ENCODE measurements at places on chromosomes 13 and 19. TPM values are rescaled to one million over a fixed set of nuclear protein-coding genes. Genes with fewer than 3 reads are reported as not detected.

- no peaks in the 10 kb centered on the region for H3K36me3 ChIP-seq
- DNase-seq, result no peak
- H3K4me3 ChIP-seq, result no peak overlapping the region
- no peaks in the 10 kb centered on the region for H3K27me3 ChIP-seq
- no peak overlapping the region for H3K27ac ChIP-seq
- no peaks in the 10 kb centered on the region for H3K4me1 ChIP-seq
These were observed 38.6 kb downstream of the LIG4 start for GRCh38 chr13:108176685-108177274.

DNA sequence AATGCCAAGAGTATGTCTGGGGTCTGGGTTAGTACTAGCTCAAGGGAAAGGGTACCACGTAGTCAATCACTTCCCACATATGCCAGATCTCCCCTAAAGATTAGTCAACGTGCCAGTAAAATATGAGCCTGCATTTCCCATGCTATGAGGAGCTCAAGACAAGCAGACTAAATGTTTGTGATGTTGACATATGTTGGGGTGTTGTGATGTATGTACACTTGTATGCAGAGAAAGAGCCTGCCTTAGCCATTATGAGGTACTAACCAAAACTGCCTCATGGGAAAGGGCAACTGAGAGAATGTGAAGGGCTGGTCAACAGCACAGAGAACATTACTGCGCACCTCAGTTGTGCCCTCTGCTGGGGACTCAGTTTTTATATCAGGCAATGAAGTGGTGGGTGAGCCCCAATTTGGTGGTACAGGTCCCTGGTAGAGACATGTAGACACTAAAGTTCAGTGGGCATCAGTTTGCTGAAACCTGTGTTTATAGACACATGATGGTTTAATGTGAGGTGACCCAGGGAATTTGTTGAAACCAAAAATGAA lies 287.0 kb downstream of the DCT start:
- no peak overlapping the region for H3K4me3 ChIP-seq
- no peaks in the 10 kb centered on the region for H3K4me1 ChIP-seq
- no peak overlapping the region for H3K27ac ChIP-seq
- H3K27me3 ChIP-seq, result no peaks in the 10 kb centered on the region

DNA sequence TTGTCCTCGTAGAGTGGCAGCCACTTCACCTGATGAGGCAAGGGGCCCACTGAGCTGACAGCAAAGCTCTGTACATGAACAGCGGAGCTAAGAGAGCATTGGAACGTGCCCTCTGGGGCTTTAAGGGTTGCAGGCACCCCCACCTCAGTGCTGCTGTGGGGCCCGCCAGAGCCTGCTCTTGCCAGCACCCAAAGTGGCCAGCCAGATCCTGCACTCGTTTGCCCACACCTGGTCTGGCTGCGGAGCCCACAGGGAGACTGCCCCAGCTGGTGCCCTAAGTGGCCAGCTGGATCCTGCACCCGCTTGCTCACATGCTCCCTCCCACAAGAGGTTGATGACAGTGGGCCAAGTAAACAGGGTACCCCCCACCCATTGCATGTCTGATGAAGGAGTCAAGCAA lies 783.4 kb upstream of the MIR17HG start:
- no peaks in the 10 kb centered on the region for H3K4me1 ChIP-seq
- no peaks in the 10 kb centered on the region for H3K27me3 ChIP-seq
- H3K4me3 ChIP-seq, result no peak overlapping the region
- H3K36me3 ChIP-seq, result no peaks in the 10 kb centered on the region

DNA sequence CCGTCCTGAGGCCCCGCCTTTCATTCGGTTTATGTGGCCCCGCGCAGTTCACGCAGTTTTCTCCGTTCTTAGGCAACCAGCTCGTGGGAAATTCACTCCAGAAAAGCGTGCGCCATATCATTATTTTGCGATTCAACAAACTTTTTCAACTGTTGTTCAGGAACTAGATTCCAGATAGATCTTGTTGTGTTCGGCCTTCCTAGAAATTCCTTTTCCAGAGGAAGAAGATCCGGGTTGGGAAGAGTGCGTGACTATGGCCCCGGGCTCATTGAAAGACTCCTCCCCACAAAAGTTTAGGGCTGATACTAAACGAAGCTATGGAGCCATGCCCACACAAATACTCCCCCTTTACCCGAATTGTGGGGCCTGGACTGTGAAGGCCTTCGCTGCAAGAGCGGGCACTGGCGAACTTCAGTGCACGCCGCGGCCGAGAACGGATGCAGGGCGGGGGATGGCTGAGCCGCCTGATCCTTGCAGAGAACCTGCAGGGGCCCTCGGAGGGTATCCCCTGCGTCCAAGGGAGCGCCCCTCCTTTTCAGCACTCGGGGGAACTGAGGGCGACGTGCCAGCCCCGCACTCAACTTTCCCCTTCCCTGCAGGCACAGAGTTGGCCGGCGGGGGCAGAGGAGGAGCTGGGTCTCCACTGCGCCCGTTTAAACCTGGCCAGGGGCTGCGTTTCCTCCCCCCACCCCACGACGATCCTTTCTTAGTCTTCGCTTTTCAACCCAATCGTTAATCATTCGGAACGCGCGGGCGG lies 904 bp upstream of the SOX1 start:
- no peaks in the 10 kb centered on the region for H3K36me3 ChIP-seq
- H3K27me3 ChIP-seq, result peaks cover 62% of the 10 kb centered on the region
- no peak for DNase-seq
- H3K27ac ChIP-seq, result no peak overlapping the region
- peak overlapping the region; percentile 23 for H3K4me3 ChIP-seq

DNA sequence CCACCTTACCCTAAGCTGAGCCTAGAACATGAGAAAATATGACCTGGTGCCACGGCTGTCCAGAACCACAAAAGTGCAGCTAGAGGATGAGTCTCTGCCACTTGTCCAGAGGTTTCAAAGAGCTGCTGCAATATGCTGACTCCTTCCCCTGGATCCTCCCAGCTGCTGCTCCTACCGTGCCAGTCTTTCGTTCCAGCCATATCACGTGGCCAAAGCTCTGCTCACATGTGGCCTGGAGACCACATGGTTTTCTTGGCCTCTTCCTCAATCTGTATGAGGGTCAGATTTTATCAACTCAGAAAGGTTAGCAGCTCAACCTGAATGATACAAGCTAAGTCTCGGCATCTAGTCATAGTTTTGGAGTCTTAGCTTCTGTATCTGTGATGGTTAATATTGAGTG lies 3.2 kb upstream of the SACS start:
- no peak overlapping the region for H3K27ac ChIP-seq
- H3K36me3 ChIP-seq, result no peaks in the 10 kb centered on the region
- peaks cover 18% of the 10 kb centered on the region for H3K4me1 ChIP-seq
- no peak overlapping the region for H3K4me3 ChIP-seq
- no peak for DNase-seq

Gene LILRB2
- total RNA-seq, result 1.1 TPM

- H3K27me3 ChIP-seq, result no peaks in the 10 kb centered on the region
- H3K36me3 ChIP-seq, result peaks cover 16% of the 10 kb centered on the region
- DNase-seq, result no peak
- no peaks in the 10 kb centered on the region for H3K4me1 ChIP-seq
- no peak overlapping the region for H3K27ac ChIP-seq
- H3K4me3 ChIP-seq, result no peak overlapping the region
These were observed 49.9 kb downstream of the SMAD9 start for GRCh38 chr13:36870050-36870692.

Gene CEACAM4
- 0.67 TPM for total RNA-seq

Gene ERICH4
- not detected for total RNA-seq

DNA sequence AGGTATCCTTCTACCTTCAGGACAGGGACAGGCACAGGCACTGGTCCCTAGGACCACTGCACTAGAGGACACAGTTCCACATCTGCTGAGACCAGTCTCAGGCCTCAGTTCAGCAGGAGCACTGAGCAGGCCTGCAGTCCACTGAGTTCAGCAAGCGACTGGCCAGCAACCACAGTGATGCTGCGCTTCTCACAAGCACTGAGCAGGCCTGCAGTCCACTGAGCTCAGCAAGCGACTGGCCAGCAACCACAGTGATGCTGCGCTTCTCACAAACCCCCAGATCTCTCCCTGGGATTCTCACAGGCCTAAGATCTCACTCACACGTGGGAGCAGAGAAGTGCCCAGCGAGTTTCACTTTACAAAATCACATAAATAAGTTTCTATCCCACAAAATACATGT lies 140.6 kb downstream of the IRS2 start:
- H3K36me3 ChIP-seq, result no peaks in the 10 kb centered on the region
- no peak overlapping the region for H3K27ac ChIP-seq
- no peaks in the 10 kb centered on the region for H3K4me1 ChIP-seq
- H3K4me3 ChIP-seq, result no peak overlapping the region
- DNase-seq, result no peak

- peaks cover 2% of the 10 kb centered on the region for H3K4me1 ChIP-seq
- H3K27me3 ChIP-seq, result no peaks in the 10 kb centered on the region
- H3K27ac ChIP-seq, result no peak overlapping the region
- no peak for DNase-seq
These were observed 5.8 kb downstream of the SLC39A3 start for GRCh38 chr19:2733930-2734588.

All from right atrium auricular region (tissue), 2 donors.